ENCODE measurements at places on chromosomes 7 and 10. TPM values are rescaled to one million over a fixed set of nuclear protein-coding genes. Genes with fewer than 3 reads are reported as not detected.

- no peaks in the 10 kb centered on the region for H3K27me3 ChIP-seq
- no peak overlapping the region for H3K27ac ChIP-seq
- no peak overlapping the region for H3K4me3 ChIP-seq
- no peaks in the 10 kb centered on the region for H3K36me3 ChIP-seq
- no peak for DNase-seq
Observed at GRCh38 chr10:56469482-56469881, 108.4 kb upstream of the ZWINT start.

- no peak overlapping the region for H3K4me3 ChIP-seq
- DNase-seq = no peak
- H3K36me3 ChIP-seq = no peaks in the 10 kb centered on the region
- no peaks in the 10 kb centered on the region for H3K4me1 ChIP-seq
Observed at GRCh38 chr7:68689087-68689433, 909.2 kb upstream of the AUTS2 start.

DNA sequence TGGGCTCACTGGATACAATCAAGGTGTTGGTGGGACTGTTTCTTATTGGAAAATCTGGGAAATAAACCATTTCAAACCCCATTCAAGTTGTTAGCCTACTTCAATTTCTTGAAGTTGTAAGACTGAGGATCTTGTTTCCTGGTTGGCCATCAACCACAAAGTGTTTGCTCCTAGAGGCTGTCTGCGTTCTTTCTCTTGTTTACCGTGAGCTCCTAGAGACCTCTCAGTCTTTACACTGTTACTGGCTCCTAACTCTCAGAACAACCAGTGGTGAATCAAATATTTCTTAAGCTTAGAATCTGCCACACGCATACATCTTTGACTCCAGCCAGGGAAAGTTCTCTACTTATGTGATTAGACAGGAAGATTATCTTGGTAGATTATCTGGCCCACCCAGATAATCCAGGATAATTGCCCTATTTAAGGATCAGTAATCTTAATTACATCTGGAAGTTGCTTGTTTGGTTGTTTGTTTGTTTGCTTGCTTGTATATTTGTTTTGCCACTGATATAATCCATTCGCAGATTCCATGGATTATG, 798.7 kb downstream of the IPMK start:
- no peaks in the 10 kb centered on the region for H3K4me1 ChIP-seq
- H3K27ac ChIP-seq = no peak overlapping the region
- H3K4me3 ChIP-seq = no peak overlapping the region
- no peaks in the 10 kb centered on the region for H3K36me3 ChIP-seq
- no peak for DNase-seq

DNA sequence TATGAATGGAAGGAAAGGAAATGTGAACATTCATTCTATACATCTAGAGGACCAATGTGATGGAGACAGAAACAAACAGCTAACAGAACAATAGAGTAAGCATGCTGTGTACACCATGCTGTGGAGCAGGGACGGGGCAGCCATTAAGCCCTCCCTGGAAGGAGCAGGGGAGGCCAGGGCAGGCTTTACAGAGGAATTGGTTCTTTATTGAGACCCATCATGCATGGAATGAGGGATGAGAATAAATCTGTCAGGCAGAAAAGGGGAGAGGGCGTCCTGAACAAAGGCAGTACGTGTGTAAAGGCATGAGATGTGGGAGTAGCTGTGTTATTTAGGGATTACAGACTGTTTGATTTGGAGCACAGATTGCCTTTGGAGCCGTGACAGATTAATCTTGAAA, 35.2 kb downstream of the STK17A start:
- no peak overlapping the region for H3K4me3 ChIP-seq
- H3K27ac ChIP-seq = no peak overlapping the region

DNA sequence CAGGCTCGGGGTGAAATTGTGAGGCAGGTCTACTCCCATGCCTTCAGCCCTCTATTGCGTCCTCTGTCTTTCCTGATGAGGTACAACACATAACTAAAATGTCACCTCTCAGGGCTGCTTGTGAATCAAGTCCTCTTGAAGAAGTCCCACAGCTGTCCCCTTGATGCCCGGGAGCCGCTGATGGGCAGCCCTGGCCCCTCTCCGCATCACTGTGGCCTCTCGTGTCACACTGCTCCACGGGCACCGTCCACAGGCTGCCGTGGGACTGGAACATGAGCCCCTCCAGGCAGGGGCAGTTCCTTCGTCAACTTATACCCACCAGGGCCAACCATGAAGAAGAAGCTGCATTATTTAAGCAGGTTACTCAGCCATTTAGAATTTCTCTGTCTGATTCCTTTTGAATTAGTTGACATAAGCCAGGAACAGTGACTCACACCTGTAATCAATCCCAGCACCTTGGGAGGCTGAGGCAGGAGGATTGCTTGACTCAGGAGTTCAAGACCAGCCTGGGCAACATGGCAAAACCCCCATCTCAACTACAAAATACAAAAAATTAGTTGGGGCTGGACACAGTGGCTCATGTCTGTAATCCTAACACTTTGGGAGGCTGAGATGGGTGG, 58.5 kb upstream of the UBE3C start:
- no peak overlapping the region for H3K27ac ChIP-seq
- H3K4me1 ChIP-seq = no peaks in the 10 kb centered on the region
- no peak overlapping the region for H3K4me3 ChIP-seq

GRCh38 chr10:87760195-87760905, 57.7 kb downstream of the ATAD1 start:
- no peaks in the 10 kb centered on the region for H3K36me3 ChIP-seq
- no peaks in the 10 kb centered on the region for H3K27me3 ChIP-seq
- no peaks in the 10 kb centered on the region for H3K4me1 ChIP-seq
- no peak overlapping the region for H3K4me3 ChIP-seq

- no peak overlapping the region for H3K4me3 ChIP-seq
- no peaks in the 10 kb centered on the region for H3K4me1 ChIP-seq
- DNase-seq = no peak
- H3K27me3 ChIP-seq = no peaks in the 10 kb centered on the region
- H3K27ac ChIP-seq = no peak overlapping the region
Observed at GRCh38 chr7:143987513-143987912, 12.6 kb upstream of the OR6B1 start.

DNA sequence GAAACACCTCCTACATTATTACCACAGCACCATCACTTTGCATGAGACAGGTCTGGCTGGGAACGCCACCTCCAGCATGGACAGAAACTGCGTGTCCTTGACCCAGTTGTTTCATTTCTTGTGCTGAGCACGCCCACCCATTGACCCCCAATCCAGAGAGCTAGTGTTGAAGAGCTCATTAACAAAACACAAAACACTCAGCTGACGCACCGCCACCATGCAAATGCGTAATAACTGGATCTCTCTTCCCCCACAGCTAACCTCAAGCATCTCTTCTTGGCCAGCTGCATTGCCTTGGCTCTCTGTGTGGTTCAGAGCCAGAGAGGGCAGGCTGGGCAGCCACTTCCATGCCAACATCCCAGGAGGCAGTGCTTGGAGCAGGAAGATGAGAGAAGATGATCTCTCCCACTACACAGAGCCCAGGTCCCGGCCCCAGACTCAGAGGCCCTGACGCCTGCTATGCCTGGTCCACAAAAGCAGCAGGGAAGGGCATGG, 173.5 kb downstream of the PLXNA4 start:
- no peak for DNase-seq
- no peaks in the 10 kb centered on the region for H3K4me1 ChIP-seq
- H3K27ac ChIP-seq = no peak overlapping the region

- H3K36me3 ChIP-seq = no peaks in the 10 kb centered on the region
- no peak overlapping the region for H3K4me3 ChIP-seq
- H3K27me3 ChIP-seq = no peaks in the 10 kb centered on the region
- peak overlapping the region; percentile 73 for H3K27ac ChIP-seq
- DNase-seq = no peak
Observed at GRCh38 chr7:137974766-137975165, 27.1 kb downstream of the CREB3L2 start.

DNA sequence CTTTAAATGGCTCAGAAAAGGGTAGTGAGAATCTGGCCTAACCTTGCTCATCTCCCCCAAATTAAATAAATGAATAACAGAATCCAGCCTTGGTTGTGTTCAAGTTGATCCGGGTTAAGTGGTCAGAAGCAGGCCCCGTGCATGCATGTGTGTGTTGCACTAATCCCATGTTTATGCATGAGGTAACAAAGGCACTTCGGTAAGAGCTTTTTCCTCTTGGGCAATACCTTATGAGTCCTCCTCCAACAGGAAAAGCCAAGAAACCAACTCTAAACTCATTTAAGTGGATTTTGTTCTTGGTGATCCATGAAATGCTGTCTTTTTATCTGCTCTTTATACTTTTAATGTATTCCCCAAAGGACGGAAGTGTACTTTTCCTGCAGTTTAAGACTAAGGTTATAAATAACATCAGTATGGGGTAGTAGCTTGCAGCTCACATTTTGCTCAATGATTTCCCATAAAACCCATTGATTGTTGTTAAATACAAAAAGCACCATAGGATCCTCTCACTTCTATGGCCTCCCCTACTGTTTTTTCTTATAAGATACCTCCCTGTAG, 104.9 kb upstream of the YAE1 start:
- H3K27me3 ChIP-seq = no peaks in the 10 kb centered on the region
- no peak overlapping the region for H3K27ac ChIP-seq
- no peak for DNase-seq
- H3K4me1 ChIP-seq = no peaks in the 10 kb centered on the region

DNA sequence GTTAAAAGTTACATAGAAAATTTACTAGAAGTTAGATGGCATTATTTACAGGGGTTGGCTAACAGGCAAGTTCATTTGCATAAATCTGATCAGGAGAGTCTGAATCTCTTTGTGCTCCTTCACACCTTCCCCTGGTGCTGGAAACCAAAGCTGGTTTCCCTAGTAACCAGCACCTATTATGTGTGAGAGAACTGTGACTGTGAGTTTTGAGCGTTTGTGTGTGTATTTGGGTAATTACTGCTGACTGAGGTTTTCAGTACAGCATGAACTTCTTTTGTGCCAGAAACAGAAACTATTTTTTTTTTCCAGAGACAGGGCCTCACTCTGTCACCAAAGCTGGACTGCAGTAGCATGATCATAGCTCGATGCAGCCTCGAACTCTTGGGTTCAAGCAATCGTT, 10.3 kb upstream of the IFIT1B start:
- H3K27ac ChIP-seq = peak overlapping the region; percentile 21
- no peak overlapping the region for H3K4me3 ChIP-seq
- no peak for DNase-seq
- H3K27me3 ChIP-seq = no peaks in the 10 kb centered on the region
- H3K4me1 ChIP-seq = no peaks in the 10 kb centered on the region

GRCh38 chr7:13282377-13282980, 595.0 kb downstream of the ARL4A start:
- H3K36me3 ChIP-seq = no peaks in the 10 kb centered on the region
- no peaks in the 10 kb centered on the region for H3K4me1 ChIP-seq
- H3K27me3 ChIP-seq = no peaks in the 10 kb centered on the region
- no peak overlapping the region for H3K4me3 ChIP-seq

DNA sequence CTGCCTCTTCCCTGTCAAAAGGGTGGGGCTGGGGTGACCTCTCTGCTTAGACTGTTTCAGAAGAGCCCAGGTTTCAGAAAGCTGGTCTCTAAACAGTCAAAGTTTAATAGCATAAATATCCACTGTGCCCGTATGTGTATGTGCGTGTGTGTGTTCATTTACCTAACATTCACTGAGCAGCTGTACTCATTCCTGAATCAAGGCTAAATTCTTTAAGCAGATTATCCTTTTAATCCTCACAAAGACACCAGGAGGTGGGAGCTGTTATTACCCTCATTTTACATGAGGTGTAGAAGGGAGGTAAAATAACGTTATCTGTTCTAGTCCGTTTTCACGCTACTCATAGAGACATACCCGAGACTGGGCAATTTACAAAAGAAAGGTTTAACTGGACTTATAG, 72.2 kb downstream of the RSU1 start:
- DNase-seq = no peak
- no peaks in the 10 kb centered on the region for H3K27me3 ChIP-seq
- no peaks in the 10 kb centered on the region for H3K4me1 ChIP-seq
- no peak overlapping the region for H3K4me3 ChIP-seq

DNA sequence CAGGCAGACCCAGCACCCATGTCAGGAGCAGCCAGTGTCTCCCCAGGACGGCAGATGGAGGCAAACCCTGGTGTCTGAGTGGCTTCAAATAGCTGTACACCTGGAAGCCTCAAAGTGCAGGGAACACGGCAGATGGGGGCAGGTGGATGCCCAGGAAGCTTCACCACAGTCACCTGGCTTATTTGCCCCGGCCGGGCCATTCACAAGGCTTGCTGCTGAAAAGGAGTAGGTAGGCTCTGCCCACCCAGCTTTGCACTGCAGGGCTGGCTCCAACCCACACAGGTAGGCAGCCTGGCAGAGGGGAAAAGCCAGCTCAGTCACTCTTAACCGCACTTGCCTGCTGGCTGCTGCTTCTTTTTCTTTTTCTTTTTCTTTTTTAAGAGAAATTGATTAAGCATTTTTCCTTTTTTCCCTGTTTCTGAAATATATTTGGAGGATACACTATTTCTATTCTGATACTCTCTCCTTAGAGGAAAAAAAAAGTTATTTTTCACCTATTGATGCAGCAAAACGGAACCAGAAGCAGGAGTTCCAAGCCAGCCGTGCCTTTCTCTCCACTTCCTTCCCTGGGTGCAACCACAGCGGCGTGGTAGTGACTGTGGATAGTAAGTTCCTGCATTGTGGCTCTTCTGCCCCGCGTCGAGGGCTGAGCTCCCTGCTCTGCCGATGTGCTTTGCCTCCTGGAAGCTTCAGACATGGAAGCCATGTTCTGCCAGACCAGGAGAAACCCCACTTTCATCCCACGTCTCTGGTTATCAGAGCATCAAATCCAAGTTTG, 118.3 kb downstream of the KLF6 start:
- H3K4me1 ChIP-seq = peaks cover 10% of the 10 kb centered on the region
- H3K27ac ChIP-seq = no peak overlapping the region
- H3K36me3 ChIP-seq = no peaks in the 10 kb centered on the region
- DNase-seq = peak; percentile 37
- no peaks in the 10 kb centered on the region for H3K27me3 ChIP-seq

- H3K4me3 ChIP-seq = no peak overlapping the region
- H3K27me3 ChIP-seq = no peaks in the 10 kb centered on the region
- H3K36me3 ChIP-seq = peaks cover 14% of the 10 kb centered on the region
- H3K4me1 ChIP-seq = no peaks in the 10 kb centered on the region
Observed at GRCh38 chr7:123712619-123713018, 36.2 kb downstream of the WASL start.

DNA sequence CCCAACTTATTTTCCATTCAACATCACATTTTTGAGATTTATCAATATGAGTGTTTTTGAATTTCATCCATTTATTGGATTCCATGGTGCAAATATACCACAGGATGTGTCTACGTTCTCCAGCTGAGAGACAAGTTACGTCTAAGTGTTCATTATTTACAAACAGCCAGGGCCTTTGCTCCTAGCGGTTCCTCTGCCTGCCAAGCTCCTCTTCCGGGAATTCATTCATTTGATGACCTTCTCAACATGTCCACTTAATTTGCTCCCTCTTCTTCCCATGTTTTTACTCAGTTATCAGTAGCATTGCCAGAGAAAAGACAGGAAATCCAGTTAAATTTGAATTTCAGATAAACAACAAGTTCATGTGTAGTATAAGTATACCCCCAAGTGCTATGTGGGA, 321.7 kb downstream of the PRPF18 start:
- no peak overlapping the region for H3K4me3 ChIP-seq
- H3K4me1 ChIP-seq = no peaks in the 10 kb centered on the region
- no peak overlapping the region for H3K27ac ChIP-seq
- no peaks in the 10 kb centered on the region for H3K36me3 ChIP-seq

ACBD7 gene
- 0.70 TPM for total RNA-seq

TNRC18 gene
- 199 TPM for total RNA-seq

ALOX5 gene
- total RNA-seq = 35.5 TPM

LIPN gene
- total RNA-seq = not detected

All from Peyer's patch (tissue), 4 donors.